ENCODE measurements at places on chromosomes 12 and 14.
A peak's percentile ranks its signal among the peaks of the same experiment; 100 is the strongest.

DNA sequence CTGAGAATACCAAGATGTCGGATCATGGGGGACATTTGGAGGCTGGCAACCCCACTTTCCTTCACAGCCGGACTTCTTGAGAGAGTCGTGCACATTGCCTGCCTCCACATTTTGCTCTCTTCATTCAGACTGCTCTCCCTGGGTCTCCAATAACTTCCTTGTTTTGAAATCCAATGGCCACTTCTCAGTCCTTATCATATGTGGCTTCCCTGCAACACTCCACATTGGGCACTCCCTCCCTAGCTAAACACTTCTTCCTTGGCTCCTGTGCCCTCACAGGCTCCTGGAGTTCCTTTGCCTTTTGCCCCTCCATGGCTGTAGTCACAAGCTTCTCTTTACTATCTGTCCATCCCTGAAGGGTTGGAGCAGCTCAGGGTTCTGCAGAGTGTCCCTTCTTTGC is 30.1 kb downstream of the NPC2 start:
- DNase-seq, result no peak

- no peak for DNase-seq
Observed at GRCh38 chr14:80202888-80203562, 8.3 kb downstream of the DIO2 start.

DNA sequence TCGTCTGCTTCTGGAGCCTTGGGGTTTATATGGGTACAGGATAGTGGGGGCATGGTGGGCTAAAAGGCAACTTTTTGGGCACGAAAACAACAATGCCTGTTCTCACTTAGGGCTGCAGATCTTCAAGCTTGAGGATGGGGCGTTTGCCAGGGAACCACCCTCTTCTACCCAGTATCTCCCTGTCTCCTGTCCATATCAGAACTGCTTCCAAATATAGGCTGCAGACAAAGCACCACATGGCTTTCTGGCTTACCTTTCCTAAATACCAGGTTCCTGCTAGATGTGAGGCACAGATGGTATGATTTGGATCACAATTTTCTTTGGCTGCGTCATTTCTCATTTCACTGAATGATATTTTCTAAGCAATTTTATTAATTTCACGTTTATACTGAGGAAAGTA is 70.4 kb downstream of the CMAS start:
- DNase-seq, result no peak

- DNase-seq, result no peak
Observed at GRCh38 chr12:91852634-91853033, 293.0 kb downstream of the BTG1 start.

DNA sequence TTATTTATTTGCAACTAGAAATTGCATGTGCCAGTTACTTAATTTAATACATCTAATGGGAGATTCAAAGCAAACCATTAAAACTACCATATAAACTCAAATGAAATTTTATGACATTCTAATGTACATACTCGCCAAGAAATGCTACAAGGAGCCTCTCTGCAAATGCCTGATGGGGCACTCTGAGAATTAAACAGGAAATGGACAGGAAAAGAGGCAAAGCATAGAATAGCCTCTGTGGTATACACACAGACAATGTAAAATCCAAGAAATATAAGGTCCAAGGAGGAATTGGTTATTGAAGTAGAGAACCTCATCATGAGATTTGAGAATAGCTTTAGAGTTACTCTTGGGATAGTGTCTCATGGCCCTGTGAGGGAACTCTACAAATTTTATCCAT is 41.2 kb downstream of the RAB21 start:
- DNase-seq, result no peak

DNA sequence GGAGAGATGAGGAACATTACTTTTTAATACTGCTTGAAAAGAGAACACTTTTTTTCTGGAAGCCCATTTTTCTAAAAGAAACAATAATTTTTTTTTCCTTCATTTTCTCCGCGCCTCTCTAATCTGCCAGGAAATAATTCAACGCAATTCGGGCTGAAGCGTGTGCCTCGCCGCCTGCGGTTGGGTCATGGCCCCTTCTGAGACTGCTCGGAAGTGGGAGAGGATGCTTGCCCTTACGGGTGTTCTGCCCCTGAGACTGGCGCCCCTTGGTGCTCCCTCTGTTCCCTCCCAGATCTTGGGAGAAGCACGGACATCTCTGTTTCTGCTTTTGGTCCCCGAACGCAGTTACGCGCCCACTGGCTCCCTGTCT is 332 bp upstream of the TBC1D30 start:
- no peak for DNase-seq

- DNase-seq, result no peak
Observed at GRCh38 chr14:25537846-25538455, 488.0 kb upstream of the STXBP6 start.

DNA sequence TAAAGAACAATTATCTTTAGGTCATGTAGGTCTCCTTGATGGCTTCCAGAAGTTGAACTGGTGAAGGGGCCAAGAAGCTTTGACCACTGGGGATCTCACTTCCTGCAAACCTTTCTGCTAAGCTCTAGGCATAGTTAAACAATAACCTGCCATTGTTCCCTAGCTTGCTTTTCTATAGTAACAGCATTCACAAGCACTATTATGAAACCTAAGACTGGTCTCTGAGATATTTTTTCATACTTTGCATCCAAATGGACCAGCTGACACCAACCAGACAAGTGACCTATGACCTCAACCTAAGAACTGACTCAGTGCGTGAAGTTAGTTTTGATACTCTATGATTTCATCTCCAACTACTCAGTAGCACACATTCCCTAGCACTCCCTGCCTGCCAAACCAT is 129.1 kb downstream of the PTPRB start:
- DNase-seq, result no peak

- no peak for DNase-seq
Observed at GRCh38 chr12:122646517-122647217, 56.5 kb downstream of the HCAR2 start.

- no peak for DNase-seq
Observed at GRCh38 chr14:91586410-91586809, 76.3 kb upstream of the PPP4R3A start.

DNA sequence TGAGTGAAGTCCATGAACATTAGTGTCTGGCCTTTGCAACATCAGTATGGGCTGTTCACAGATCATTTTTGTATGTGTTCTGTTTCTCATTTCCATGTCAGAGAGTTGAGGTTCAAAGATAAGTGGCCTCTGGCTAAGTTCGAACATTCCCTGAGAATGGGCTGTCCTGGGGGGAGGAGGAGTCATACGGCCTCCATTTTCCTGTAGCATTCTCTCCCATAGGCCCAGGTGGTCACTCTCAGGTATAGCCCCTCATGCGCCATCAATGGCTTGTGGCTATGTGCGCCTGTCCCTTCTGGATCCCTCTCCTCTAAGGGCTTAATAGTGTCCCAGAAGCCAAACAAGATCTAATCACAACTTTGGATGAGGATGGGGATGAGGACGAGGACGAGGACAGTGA is 165.0 kb downstream of the PAX9 start:
- no peak for DNase-seq

- no peak for DNase-seq
Observed at GRCh38 chr12:106138633-106139421, at the start of gene NUAK1. NUAK1 (minus strand) TSS chr12:106138954; CDS start chr12:106138653, 301 bp downstream.

DNA sequence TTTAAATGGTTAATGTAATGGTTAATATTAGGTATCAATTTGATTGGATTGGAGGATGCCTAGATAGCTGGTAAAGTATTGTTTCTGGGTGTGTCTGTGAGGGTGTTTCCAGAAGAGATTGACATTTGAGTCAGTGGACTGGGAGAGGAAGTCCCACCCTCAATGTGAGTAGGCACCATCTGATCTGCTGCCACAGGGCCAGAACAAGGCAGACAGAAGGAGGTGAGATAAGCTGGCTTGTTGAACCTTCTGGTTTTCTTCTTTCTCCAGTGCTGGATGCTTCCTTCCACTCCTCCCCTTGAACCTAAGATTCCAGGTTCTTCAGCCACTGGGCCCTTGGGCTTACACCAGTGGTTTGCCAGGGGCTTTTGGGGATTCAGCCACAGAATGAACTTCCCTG is 756.5 kb upstream of the LRFN5 start:
- no peak for DNase-seq

- no peak for DNase-seq
Observed at GRCh38 chr14:93146119-93146518, 30.4 kb upstream of the ITPK1 start.

DNA sequence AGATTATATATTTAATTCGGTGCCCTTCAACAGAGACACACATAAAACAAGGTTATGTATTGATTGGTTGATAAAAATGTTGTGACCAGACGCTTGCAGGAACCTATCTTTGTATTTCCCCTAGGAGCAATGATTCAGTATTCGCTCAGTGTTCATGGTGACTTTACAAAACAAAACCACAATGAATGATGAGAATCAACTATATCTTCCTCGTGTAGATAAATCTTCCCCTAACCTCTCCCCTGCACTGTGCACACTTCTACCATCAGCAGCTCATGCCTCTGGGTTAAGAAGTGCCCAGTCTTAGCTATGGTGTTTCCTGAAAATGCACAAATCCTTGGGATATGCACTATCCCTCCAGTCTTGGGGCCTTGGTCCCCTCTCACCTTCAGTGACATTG is 16.3 kb downstream of the RIN3 start:
- no peak for DNase-seq

GRCh38 chr12:120225852-120226640 is 25.1 kb upstream of the RPLP0 start:
- no peak for DNase-seq

- DNase-seq, result no peak
Observed at GRCh38 chr12:62716866-62717525, 218.0 kb downstream of the PPM1H start.

- DNase-seq, result no peak
Observed at GRCh38 chr12:67647181-67647798, 1.3 kb upstream of the DYRK2 start.

GRCh38 chr14:75700295-75700694 is 39.2 kb downstream of the TTLL5 start:
- DNase-seq, result no peak

DNA sequence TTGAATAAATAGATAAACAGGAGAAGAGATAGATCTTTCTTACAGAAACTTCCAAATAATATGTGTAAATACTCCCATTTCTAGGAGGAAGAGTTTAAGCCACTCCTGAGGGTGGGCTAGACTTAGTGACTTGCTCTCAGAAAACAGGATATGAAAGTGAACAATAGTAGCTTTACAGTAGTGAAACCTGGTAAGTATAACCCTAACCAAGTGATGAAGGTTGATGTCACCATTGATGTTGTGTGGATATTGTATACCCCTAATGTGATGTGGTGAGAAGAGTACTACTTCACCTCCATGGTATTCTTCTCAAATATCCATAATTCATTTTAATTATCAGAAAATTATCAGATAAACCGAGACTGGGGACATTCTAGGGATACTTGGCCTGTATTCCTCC is 20.9 kb downstream of the AKAP6 start:
- DNase-seq, result no peak

DNA sequence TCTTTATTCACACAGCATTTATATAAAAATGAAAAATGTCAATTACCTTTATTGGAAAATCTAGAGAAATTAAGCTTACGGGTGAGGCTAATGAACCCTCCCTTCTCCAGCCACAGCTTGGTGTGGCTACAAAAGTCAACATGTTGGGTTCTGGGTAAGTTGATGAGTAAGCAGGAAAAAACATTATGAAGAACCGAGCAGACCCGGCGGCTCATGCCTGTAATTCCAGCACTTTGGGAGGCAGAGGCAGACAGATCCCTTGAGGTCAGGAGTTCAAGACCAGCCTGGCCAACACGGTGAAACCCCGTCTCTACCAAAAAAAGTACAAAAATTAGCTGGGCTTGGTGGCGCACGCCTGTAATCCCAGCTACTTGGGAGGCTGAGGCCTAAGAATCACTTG is 10.9 kb downstream of the NAA25 start:
- no peak for DNase-seq

- DNase-seq, result no peak
Observed at GRCh38 chr14:51939226-51939625, 50.1 kb upstream of the RTRAF start.

DNA sequence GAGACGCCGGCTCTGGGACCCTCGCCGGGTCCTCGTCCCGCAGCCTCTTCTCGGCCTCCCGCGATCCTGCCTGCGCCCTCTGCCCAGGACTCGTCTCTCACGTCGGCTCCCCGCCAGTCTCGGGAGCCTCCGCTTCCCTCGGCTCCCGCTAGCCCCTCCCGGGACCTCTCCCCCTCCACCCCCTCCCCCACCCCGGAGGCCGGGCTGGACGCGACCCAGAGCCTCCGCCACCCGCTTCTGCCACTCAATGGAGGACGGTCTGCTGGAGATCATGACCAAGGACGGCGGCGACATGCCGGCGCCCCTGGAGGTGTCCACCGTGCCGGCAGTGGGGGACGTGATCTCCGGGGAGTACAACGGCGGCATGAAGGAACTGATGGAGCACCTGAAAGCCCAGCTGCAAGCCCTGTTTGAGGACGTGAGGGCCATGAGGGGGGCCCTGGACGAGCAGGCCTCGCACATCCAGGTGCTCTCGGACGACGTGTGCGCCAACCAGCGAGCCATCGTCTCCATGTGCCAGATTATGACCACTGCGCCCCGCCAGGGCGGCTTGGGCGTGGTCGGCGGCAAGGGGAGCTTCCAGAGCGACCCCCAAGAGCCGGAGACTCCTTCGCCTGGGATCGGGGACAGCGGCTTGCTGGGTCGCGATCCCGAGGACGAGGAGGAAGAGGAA is 568 bp downstream of the CCDC184 start:
- DNase-seq, result peak; percentile 9

DNA sequence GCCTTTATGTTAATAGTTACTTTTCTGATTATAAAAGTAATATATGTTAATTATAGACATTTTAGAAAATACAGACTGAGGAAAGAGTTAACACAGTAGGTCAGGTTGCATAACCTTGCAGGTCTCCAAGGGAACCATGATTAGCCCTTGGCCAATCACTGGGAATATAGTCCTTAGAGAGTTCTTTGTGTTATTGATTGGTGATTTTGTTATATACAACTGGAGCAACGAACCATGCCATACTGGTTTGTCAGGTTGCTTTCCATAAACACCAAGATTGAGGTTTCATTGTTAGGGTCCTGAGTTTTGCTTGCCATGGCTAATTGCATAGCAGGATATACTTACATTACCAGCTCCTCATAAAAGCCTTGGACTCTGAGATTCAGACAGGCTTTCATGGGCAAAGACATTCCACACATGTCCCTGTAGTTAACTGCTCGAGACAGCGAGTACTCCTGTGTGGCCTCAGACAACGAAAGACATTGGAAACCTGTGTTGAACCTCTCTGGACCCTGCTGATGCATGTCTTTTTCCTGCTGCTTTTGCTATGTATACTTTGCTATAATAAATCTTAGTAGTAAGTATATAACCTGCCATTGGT is 33.7 kb downstream of the MAPK1IP1L start:
- no peak for DNase-seq

DNA sequence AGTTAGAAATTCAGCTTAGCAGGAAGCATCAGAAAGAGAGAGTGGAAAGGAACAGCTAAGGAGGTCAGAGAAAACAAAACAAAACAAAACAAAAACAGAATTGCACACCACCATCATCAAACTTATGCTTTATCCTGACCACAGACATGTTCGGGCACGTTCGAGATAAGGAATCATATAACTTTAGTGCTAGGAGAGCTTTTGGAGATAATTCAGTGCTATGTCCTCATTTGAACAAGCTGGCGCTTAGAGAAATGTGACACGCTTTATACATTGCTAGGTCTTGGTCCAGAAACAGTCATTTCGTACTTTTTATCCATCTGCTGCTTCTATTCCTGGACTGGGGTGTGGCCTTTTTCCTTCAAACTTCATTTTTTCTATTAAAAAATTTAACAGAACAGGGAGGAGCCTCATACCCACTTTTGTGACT is 213.1 kb downstream of the PTPRO start:
- no peak for DNase-seq

- no peak for DNase-seq
Observed at GRCh38 chr14:58574623-58575022, 63.1 kb upstream of the DACT1 start.
